ENCODE measurements at places on chromosomes 1 and 21. TPM values are rescaled to one million over a fixed set of nuclear protein-coding genes. Genes with fewer than 3 reads are reported as not detected.

The CDC42BPA gene
- total RNA-seq, result 65.2 TPM

The LAMB3 gene
- total RNA-seq, result 32.4 TPM

The MAP10 gene
- total RNA-seq, result 2.0 TPM

The FCAMR gene
- total RNA-seq, result not detected

The AMY2B gene
- total RNA-seq, result 57.3 TPM

The CLCA4 gene
- total RNA-seq, result not detected

The PEAR1 gene
- total RNA-seq, result 40.9 TPM

The AMY1C gene
- total RNA-seq, result not detected

The RIPPLY3 gene
- not detected for total RNA-seq

The SH2D2A gene
- total RNA-seq, result 0.75 TPM

The CSF3R gene
- total RNA-seq, result 62.7 TPM

The UBL4B gene
- not detected for total RNA-seq

The FMO4 gene
- total RNA-seq, result 4.3 TPM

The CRP gene
- total RNA-seq, result not detected

The MMEL1 gene
- total RNA-seq, result 4.0 TPM

The TARDBP gene
- 106 TPM for total RNA-seq

The ATP1A2 gene
- total RNA-seq, result 118 TPM

The FASLG gene
- total RNA-seq, result not detected

The ZNF683 gene
- not detected for total RNA-seq

The IGFN1 gene
- not detected for total RNA-seq

The PROX1 gene
- 1.1 TPM for total RNA-seq

The CNR2 gene
- total RNA-seq, result under 0.01 TPM

The C1orf226 gene
- 2.9 TPM for total RNA-seq

The RYR2 gene
- 0.16 TPM for total RNA-seq

The CD2 gene
- total RNA-seq, result 2.4 TPM

The SYCP1 gene
- total RNA-seq, result not detected

The LMX1A gene
- 0.51 TPM for total RNA-seq

The ATP6V1G3 gene
- total RNA-seq, result not detected

The TMPRSS2 gene
- total RNA-seq, result not detected

The GNG12 gene
- 102 TPM for total RNA-seq

The CD1B gene
- total RNA-seq, result not detected

The SIM2 gene
- not detected for total RNA-seq

The COL9A2 gene
- 6.4 TPM for total RNA-seq

The CRYAA gene
- total RNA-seq, result not detected

The WDR26 gene
- 143 TPM for total RNA-seq

The AKR7A2 gene
- 25.6 TPM for total RNA-seq

The NUF2 gene
- 0.57 TPM for total RNA-seq

The TMEM61 gene
- total RNA-seq, result not detected

The PGLYRP4 gene
- total RNA-seq, result not detected

The ZSWIM5 gene
- 0.94 TPM for total RNA-seq

The VTCN1 gene
- not detected for total RNA-seq

The LHX8 gene
- total RNA-seq, result not detected

The NOS1AP gene
- 5.1 TPM for total RNA-seq

The SAMD11 gene
- not detected for total RNA-seq

The TMEM125 gene
- total RNA-seq, result not detected

The LEFTY2 gene
- not detected for total RNA-seq

The EIF3I gene
- total RNA-seq, result 137 TPM

The LIN28A gene
- not detected for total RNA-seq

The PLA2G2C gene
- not detected for total RNA-seq

The PEF1 gene
- total RNA-seq, result 59.5 TPM

The KIF26B gene
- 0.16 TPM for total RNA-seq

The TDRD10 gene
- 9.0 TPM for total RNA-seq

The EIF2D gene
- total RNA-seq, result 64.6 TPM

The FCRL1 gene
- total RNA-seq, result not detected

The OPRD1 gene
- not detected for total RNA-seq

The CSMD2 gene
- 0.85 TPM for total RNA-seq

The BATF3 gene
- 1.3 TPM for total RNA-seq

The FCRL2 gene
- total RNA-seq, result not detected

All from subcutaneous adipose tissue (tissue), 4 donors.